ENCODE measurements at places on chromosomes 3 and 15.
A peak's percentile ranks its signal among the peaks of the same experiment; 100 is the strongest.

GRCh38 chr3:10729439-10729838 lies 86.6 kb upstream of the SLC6A11 start:
- DNase-seq = no peak

GRCh38 chr15:66387163-66388042 lies 691 bp downstream of the MAP2K1 start:
- peak; percentile 68 for DNase-seq

GRCh38 chr3:52907497-52907896 lies 10.1 kb upstream of the STIMATE start:
- no peak for DNase-seq

DNA sequence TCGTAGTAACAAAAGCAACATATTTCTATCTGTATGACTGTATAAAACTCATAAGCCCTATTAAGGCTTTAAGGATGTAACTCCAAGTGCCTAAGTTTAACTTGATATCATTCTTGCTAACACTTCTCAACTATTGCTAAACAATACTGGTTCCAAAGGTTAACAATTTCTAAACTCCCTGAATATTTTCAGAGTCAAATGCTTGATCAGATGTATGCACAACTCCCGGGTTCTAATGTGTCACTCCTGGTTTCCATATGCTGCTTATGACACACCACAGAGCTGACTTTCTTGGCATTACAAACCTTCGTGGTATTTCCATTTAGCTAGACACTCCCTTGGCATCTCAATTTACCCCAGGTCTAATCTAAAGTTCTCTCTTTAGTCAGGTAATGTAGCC lies 26.3 kb downstream of the DZIP1L start:
- DNase-seq = no peak

DNA sequence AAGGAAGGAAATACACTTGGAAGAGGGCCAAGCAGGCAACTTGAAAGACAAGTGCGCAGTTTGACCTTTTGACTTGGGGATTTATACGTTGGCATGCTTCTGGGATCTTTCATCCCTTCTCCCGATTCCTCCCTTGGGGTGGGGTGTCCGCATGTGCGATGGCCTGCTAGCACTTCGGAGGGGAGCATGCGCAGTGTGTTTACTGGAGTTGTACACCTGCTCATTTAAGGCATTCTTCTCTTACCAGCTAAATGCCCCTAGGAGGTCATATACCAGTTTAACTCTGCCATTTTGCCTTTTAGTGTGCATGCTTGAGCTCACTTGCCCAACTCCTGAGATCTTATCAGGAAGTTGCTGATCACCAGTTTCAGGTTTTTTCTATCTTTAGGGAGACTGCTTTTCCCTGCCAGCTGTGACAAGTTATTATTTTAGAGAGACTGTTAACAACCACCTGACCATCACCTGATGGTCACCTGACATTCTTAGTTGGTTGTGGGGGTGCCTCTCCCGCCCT lies 63.5 kb downstream of the BFSP2 start:
- DNase-seq = no peak

GRCh38 chr15:56950979-56951378 lies 32.5 kb downstream of the TCF12 start:
- DNase-seq = no peak

DNA sequence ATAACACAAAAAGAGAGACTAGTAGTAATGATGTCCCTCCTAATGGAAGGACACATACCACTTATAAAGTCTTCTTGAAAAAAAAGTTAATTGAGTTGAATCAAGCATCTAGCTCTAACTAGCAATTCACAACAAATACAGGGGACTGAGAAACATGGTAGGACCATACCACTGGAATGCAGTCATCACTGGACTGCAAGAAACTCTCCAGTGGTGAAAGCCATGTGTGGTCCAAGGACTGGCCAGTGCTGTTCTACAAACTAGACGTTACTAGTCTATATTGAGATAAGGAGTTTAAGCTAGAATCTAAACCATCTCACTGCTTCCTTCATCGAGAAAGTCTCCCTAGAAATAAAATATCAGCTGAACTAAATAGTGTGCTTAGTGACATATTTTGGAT lies 16.7 kb downstream of the FBN1 start:
- DNase-seq = no peak

DNA sequence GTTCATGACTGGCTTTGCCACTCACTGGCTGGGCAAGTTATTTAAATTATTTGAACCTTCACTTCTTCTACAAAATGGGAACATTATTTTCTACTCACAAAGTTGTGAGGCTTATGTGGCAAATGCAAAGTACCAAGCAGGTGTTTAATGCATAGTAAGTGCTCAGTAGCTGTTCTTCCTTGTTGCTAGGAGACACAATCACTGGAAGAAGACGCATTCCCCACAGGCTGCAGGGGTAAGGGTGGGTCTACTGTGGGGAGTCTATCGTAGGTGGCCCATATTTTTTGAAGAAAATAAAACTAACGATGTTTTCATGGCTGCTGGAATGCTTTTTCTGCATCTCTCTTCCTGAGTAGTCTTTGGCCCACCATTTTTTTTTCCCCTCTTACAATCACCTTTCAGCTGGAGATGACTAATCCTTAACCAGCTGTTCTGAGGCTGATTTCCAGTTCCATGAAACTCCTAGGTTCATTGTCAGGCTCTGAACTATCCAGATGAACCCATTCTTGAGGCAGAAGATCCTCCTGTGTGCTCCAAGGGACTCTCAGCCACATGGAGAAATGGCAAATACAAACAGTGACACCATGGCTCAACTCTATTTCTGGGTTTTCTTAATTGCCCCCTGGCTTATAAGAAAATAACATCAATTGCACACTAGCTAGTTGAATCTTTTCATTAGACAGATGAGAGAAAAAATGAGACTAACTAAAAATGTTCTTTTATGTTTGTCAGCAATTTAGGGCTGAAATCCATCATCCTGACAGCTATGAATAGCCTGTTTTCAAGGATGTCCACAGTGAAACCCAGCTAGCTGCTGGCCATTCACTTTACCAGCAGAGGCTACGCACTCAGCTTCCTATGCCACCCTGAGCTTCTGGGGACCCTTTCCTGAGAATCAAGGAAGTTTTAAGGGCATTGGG lies 108.3 kb upstream of the ETV5 start:
- DNase-seq = no peak

- DNase-seq = no peak
These were observed 229.9 kb downstream of the NR2F2 start for GRCh38 chr15:96560246-96560895.

DNA sequence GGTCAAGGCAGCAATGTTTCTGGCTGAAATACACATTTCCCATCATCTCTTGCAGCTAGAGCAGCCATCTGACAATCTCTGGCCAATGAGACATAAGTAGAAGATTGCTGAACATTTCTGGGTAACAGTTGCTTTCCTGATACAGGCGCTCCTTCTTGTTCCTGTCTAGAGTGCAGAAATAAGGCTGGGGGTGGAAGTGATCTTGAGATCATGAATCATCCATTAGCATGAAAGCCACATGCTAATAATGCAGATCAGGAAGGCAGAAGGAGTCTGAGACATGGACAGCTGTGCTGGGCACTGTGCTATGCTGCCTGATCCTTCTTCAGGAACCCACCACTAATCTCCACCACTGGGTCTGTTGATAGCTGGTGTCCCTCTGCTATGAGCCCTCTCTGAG lies 14.8 kb upstream of the TMEM108 start:
- DNase-seq = no peak

- DNase-seq = no peak
These were observed 25.3 kb downstream of the SEMA5B start for GRCh38 chr3:123002100-123002748.

DNA sequence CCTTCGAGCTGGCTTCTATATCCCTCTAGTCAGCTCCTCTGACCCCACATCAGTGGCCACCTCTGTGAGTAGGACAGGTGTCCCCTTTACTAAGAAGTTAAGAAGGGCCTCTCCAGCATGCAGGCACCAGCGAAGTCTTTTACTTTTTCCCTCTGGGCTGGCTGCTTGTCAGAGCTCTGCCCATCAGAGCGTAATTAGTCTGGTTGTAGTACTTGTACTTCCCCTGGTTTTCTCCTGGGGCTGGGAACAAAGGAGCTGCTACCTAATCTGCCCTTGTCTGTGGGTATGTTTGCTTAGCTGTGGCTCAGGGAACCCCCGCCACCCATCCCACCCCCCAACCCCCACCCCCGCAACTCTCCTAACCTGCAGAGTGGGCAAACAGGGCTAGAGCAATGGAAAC lies 27.4 kb upstream of the ALPK3 start:
- DNase-seq = no peak

- DNase-seq = no peak
These were observed 11.8 kb downstream of the GP5 start for GRCh38 chr3:194387276-194387675.

- no peak for DNase-seq
These were observed 196.7 kb downstream of the EPHA6 start for GRCh38 chr3:97010881-97011657.

DNA sequence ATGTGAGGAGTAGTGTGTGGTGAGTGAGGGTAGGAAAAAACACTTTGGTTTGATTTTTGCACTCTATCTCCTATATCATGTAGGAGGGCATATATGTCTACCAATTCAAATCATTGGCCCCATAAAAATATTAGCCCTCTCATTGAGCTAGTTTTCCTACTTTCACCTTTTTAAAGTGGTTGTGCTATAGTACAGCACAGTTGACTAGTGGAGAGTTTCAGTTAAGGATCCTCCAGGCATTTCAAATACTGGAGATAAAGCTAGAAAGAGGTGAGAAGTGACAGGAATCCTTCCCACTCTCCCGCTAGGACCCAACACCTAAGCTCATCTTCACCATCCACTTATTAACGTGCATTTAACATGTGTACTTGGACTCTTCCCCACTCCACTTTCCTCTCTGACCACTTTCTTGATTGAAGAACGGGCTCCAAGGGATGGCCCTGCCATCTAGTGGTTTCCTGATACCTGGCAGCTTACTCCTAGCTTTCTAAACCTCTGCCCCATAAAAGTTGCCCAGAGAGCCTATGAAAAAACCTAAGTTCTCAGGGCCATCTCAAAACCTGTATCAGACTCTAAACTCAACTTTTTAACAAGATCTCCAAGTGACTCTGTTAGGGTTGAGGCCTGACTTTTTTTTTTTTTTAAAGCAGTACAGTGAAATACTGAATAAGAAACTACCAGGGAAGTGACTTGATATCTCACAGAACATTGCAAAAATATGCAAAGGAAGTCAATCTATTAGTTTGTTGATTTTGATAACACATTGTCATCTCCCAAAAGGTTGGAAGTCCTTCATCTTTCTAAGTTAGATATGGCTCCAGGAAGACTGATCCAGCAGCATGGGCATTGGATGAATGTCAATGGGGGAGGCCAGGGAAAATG lies 17.9 kb downstream of the IL12A start:
- DNase-seq = no peak

GRCh38 chr15:94780166-94780565 lies 548.8 kb downstream of the MCTP2 start:
- no peak for DNase-seq

GRCh38 chr3:48058091-48058490 lies 41.9 kb upstream of the MAP4 start:
- DNase-seq = no peak

DNA sequence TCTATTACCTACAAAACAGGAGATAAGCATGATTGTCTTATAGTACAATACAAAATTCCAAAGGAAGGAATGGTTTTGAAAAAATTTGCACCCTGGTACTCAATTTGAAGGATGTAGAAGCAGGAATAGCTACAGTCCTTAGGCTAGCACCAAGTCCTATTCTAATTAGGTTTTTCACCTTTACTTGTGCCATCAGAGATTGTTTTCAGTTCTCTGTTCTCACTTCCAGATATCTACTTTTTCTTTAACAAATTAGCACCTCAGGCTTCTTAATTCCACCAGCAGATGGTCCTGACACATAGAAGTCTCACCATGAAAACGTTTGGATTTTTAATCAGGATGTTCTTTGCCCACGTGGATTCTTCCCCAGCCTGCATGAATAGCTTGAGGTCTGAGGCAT lies 43.8 kb downstream of the IL5RA start:
- DNase-seq = no peak

DNA sequence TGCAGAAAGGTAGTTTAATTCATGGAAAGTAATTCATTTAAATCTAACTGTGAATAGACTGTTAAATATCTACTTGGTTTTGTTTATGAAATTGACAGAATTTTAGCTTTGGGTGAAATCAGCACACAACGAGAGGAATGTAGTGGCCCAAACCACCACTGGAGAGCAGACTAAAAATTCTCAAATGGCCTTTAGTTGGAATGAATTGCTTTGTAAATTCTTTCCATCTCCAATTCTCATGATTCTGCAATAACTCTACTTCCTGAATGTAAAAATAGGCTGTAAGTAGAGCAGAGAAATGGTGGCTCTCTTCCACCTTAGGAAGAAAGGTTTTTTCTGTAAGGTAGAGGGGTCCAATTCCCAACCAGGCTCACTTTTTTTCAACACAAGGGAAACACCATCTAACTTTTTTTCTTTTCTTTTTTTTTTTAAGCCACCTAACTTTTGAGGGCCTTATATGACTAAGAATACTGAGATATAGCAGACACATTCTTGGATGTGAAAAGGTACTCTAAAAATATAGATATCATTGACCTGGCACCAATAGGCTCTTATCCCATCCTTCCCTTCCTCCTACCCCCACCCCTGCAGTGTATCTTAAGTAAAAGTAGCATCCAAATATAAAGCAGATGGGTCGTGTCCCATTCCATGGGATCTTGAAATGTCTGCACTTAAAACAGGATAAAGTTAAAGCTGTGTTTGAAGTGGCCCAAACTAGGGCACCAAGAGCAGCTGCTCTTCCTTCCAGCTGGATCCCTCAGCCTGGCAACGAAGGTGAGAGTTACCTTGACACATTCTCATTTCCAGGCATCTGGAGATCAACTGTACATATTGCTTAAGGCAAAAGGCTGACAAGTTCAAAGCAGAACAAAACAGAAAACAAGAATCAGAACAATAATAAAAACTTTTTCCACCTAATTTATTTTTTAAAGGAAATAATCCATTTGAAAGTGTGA lies 194.1 kb downstream of the TPRG1 start:
- no peak for DNase-seq

DNA sequence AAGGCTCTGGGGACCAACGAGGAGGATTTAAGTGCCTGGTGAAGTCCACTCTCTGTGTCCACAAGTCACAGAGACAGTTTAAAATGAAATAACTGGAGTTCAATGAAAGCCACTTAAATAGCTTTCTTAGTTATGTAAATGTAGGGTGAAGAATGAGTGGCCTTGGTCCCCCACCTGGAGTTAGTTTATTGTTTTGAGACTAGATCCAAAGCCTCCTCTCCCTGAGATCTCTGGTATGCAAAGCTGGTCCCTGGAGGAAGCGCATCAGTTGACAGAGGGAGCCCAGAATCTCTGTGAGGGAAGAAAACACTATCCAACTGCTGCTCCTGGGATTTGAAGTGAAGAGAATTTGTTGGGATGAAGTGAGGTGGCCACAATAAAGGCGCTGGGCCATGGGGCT lies 40.5 kb downstream of the EXOG start:
- no peak for DNase-seq

DNA sequence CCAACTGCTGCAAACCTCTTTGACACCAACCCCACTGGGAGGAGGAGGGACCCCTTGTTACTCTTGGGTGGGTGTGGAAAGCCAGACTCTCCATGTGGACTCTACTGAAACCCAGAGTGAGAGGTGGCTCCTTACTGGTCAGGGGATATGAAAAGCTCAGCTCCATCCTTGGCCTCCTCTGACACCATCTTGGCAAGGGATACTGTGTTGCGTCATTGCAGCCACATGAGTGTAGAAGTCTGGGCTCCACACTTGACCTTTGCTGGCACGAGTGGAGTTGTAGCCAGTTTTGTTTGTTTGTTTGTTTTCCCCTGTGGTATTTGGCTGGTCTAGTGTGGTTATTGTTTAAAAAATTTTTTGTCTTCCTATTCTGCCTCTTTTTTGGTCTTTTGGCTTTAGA lies 289.1 kb downstream of the GAP43 start:
- DNase-seq = no peak

- no peak for DNase-seq
These were observed 130.9 kb upstream of the RASGRP1 start for GRCh38 chr15:38695249-38696108.
